Activated T-helper 17 cell treated with anti-CD3 and anti-CD28 coated beads, Interleukin-2, amount 50 U/mL, for 72 hours (primary cell): ENCODE measurements at places on chromosomes 13 and 19. TPM values are rescaled to one million over a fixed set of nuclear protein-coding genes. Genes with fewer than 3 reads are reported as not detected.

DNA sequence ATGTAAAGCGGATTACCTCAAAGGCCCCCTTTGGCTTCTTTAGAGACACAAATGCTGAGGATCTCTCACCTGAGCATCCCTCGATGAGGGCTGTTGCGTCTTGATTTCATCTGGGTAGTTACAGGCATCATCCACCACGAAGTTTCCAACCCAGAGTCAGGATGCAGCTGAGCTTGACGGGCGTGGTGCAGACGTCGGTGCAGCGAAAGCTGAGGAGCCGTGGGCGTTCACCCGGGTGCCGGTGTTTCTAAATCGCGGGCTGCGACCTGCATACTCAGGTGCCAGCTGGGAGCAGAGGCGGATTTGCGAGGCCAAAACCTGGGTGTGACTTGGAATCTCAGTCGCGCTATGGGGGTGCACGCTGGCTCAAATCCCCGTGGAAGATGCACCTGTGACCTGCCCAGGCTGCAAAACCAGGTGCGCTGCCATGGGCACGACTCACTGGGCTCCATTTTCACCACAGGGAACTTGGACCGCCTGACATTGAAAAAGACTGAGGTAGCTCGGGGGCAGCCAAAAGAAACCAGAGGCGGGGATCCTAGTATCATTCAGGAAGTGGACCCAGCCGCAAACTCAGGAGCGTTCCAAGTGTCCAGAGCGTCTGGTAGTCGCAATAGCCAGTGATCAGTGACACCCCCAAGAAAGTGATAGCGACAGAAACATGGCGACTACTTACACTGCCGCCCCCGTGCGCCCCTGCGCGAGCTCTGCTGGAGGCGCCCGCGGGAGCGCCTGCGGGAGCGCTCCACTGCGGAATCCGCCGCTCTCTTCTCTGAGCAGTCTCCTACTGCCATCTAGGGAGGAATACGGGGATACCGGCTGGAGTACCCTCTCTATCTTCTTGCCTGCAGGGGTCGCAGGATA lies 36.4 kb upstream of the IGFL4 start:
- no peak for ATAC-seq

ZNF709 gene
- total RNA-seq = 1.6 TPM

GRCh38 chr13:30047154-30047874 lies 196.9 kb upstream of the UBL3 start:
- ATAC-seq = peak; percentile 61

GRCh38 chr13:34474187-34474868 lies 467.7 kb upstream of the NBEA start:
- no peak for ATAC-seq

GRCh38 chr13:39847336-39847735 lies 191.9 kb downstream of the COG6 start:
- no peak for ATAC-seq

DNA sequence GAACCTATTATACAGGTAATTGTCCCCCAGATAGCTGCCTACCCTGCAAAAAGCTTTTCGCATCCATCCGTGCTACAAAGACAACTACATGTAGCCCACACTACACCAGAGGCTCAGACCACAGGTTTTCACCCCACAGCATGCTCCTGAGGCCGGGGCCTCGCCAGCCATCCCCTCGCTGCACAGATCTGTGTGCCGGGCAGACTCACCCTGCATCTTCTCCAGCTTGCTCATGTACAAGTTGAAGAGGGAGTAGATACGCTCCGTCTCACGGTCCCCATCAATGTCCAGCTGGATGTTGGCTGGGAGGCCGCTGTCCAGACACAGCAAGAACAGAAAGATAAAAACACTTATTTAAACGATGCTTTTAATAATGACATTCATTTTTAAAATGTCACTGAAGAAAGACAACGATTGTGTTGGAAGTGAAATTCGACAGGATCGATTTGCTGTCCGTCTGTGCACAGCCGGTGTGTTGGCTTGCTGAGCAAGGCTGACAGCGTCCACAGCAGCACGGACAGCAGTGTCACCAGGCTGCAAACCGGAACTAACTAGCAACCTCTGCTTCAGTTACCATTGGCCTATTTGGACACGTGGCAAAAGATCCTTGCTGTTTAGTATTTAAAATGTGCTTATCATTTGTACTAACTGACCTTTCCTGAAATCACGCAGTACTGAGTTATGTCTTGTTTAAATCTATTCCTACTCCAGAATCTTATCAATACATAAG lies 18.6 kb upstream of the C13orf46 start:
- ATAC-seq = no peak

- no peak for ATAC-seq
Observed at GRCh38 chr13:89748716-89749115, 1598.8 kb upstream of the MIR17HG start.
